BE2C (cell line): ENCODE measurements at places on chromosomes 16 and 17.

GRCh38 chr17:21005803-21006202 is 37.0 kb downstream of the USP22 start:
- DNase-seq = no peak

DNA sequence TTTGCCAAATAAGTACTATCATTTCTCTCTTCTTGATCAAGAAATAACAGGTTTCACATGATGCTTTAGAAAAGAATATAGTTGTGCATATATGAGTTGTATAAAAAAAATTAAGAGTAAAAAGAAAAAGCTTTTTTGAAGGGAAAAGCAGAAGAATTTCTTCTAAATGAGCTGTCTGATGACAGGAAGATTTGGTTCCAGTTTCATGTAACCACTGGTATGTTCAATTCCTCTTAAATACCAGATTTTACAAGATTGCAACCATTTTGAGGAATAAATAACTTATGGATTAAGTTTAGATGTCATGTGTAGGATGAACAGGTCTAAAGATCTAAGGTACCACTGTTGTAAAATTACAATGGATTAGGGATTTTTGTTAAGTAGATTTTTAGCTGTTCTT is 45.0 kb downstream of the VMP1 start:
- DNase-seq = no peak

- DNase-seq = no peak
Observed at GRCh38 chr16:57956924-57957672, 13.8 kb downstream of the CNGB1 start.

DNA sequence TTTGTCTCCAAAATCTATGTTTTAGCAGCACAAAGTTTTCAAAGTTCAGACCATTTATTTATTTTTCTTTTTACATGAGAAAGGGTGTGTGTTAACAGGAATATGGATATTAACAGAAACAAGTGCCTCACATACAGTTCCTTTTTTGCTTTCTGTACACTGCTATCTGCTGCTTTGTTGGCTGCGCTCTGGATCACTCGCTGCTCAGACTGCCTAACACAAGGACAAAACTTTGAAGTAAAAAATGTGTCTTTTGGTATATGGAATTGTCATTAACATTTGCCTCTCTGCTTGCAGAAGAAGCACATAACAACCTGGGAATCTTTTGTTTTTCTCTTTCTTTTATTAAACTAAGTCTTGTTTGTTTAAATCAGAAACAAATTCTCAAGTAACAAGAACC is 262.8 kb downstream of the ZFHX3 start:
- DNase-seq = no peak

GRCh38 chr17:80456465-80457235 is 19.8 kb downstream of the NPTX1 start:
- DNase-seq = no peak

DNA sequence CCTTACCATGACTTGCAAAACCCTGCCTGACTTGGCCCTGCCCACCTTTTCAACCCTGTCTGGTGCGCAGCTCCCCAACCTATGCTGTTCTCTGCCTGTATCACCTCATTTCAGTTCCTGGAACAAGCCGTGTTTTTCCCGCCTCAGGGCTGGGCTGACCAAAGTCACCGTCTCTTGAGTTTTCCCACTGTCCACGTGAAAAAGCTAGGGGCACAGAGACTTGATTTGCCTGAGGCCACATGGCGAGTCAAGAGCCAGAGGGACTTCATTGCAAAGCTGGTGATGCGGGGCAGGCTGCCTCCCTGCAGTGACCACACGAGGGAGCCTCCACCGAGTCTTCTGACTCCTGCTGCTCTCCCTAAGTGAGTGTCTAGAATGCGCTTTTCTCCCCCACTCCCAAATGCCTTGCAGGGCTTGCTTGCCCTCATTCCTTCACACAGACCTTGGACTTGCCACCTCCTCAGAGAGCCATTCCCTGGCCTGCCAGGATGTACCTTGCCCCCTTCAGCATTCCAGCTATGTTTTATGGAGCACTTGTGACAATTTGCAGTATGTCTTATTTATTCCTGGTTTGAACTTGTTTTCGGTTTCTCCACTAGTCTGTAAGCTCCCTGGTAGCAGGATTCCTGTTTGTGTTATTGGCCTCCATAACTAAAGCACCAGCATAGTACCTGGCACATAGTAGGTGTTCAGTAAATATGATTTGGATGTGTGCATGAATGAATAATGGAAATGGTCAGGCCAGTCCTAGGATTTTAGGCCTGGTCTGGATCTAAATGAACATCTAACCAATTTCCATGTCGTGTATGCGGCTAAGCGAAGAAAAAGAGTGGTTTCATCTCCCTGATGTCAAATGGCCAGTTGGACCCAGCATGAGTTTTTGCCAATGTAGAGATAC is 252.3 kb downstream of the SNX29 start:
- DNase-seq = peak; percentile 62

DNA sequence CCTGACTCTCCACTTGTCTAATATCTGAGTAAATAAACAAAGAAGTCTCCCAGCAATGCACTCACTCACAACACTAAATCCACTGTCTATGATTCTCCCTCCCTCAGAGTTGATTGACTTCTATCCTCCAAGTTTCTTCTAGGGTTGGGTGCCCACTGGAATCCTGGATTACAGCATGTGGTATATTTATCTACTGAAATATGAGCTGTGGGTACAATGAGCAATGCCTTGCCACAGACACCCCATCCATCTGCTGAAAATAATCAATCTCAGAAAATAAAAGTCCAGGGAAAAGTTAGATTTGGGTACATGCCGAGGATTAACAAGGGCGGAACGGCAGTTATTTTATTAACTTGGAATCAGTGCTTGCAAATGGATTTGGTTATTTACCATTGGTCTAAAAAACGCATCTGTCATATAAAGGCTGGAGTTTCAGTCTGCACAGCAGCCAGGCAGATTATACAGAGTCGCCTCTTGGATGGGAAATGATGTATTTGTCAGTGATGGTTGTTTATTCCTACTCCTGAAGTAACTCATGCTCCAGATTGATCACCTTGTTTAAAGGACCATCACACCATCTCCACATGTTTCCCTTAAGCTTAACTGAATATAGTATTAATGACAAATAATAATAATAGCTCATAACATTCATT is 193.9 kb upstream of the SOX9 start:
- DNase-seq = no peak

DNA sequence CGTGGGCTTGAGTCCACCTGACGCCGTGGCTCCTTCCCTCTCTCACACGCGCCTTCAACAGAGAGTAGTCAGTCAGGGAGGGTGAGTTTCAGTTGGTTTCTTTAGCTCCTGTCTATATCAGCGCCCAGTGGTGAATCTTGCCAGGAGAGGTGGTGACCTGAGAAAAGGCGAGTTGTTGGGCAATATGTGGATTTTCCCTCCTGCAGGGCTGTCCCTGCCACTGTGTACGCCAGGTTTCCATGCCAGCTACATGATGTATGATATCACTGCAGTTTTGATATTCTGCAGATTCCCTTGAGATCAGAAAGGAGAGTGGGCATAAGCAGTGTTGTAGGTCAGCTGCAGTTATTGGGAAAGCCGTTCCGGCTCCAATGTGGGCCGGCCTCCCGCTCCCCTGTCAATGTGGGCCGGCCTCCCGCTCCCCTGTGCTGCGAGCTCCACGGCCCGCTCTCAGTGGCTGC is 31.4 kb downstream of the BANP start:
- DNase-seq = no peak
